ENCODE measurements at places on chromosomes 7 and 10. TPM values are rescaled to one million over a fixed set of nuclear protein-coding genes. Genes with fewer than 3 reads are reported as not detected.

PCDH15 gene
- polyA plus RNA-seq = not detected

TRRAP gene
- polyA plus RNA-seq = 1.8 TPM

EVX1 gene
- polyA plus RNA-seq = not detected

ASB10 gene
- polyA plus RNA-seq = not detected

FAM25G gene
- not detected for polyA plus RNA-seq

ZNF727 gene
- 0.86 TPM for polyA plus RNA-seq

SPDYE16 gene
- not detected for polyA plus RNA-seq

POLR2J2 gene
- polyA plus RNA-seq = 3.7 TPM

ZWINT gene
- 4.5 TPM for polyA plus RNA-seq

SLC18A3 gene
- polyA plus RNA-seq = not detected

FMC1 gene
- polyA plus RNA-seq = 59.9 TPM

ASB15 gene
- polyA plus RNA-seq = not detected

CALHM1 gene
- polyA plus RNA-seq = 0.56 TPM

ST8SIA6 gene
- 16.4 TPM for polyA plus RNA-seq

OPN1SW gene
- not detected for polyA plus RNA-seq

HHEX gene
- 9.0 TPM for polyA plus RNA-seq

NXPH1 gene
- not detected for polyA plus RNA-seq

LBX1 gene
- polyA plus RNA-seq = not detected

CACNB2 gene
- polyA plus RNA-seq = not detected

BAMBI gene
- polyA plus RNA-seq = 0.23 TPM

GPR15LG gene
- polyA plus RNA-seq = not detected

CYP3A7 gene
- not detected for polyA plus RNA-seq

C10orf53 gene
- not detected for polyA plus RNA-seq

CPEB3 gene
- polyA plus RNA-seq = 1.1 TPM

FBXL13 gene
- polyA plus RNA-seq = 0.07 TPM

ANKRD2 gene
- polyA plus RNA-seq = not detected

ZPBP gene
- 0.28 TPM for polyA plus RNA-seq

CH25H gene
- polyA plus RNA-seq = not detected

COL1A2 gene
- polyA plus RNA-seq = not detected

SOSTDC1 gene
- polyA plus RNA-seq = not detected

CALHM2 gene
- polyA plus RNA-seq = 125 TPM

CALHM3 gene
- polyA plus RNA-seq = not detected

GPC2 gene
- polyA plus RNA-seq = not detected

RTKN2 gene
- polyA plus RNA-seq = not detected

IQUB gene
- polyA plus RNA-seq = not detected

TMEM273 gene
- 47.0 TPM for polyA plus RNA-seq

RHOBTB1 gene
- 0.64 TPM for polyA plus RNA-seq

GRID2IP gene
- not detected for polyA plus RNA-seq

DRGX gene
- polyA plus RNA-seq = not detected

HECW1 gene
- polyA plus RNA-seq = not detected

EN2 gene
- not detected for polyA plus RNA-seq

PTER gene
- polyA plus RNA-seq = 13.1 TPM

PPP1R9A gene
- 5.5 TPM for polyA plus RNA-seq

IFIT1B gene
- 0.11 TPM for polyA plus RNA-seq

OR2A12 gene
- polyA plus RNA-seq = not detected

DCLRE1C gene
- polyA plus RNA-seq = 9.3 TPM

PRKAR2B gene
- 1.7 TPM for polyA plus RNA-seq

CCDC3 gene
- not detected for polyA plus RNA-seq

C10orf90 gene
- polyA plus RNA-seq = not detected

OR6V1 gene
- polyA plus RNA-seq = not detected

SYT15B gene
- not detected for polyA plus RNA-seq

All from immature natural killer cell (primary cell).